ENCODE measurements at places on chromosomes 1 and 21. TPM values are rescaled to one million over a fixed set of nuclear protein-coding genes. Genes with fewer than 3 reads are reported as not detected.

UMODL1 gene
- not detected for total RNA-seq

ZNF670 gene
- 5.1 TPM for total RNA-seq

SWT1 gene
- total RNA-seq = 11.2 TPM

KCNK1 gene
- total RNA-seq = 7.9 TPM

KCND3 gene
- 1.3 TPM for total RNA-seq

POU3F1 gene
- 0.88 TPM for total RNA-seq

RGS4 gene
- 4.5 TPM for total RNA-seq

ISG15 gene
- 26.9 TPM for total RNA-seq

FCRL1 gene
- 2.2 TPM for total RNA-seq

ZYG11A gene
- total RNA-seq = 0.12 TPM

CELA2B gene
- total RNA-seq = not detected

KIF21B gene
- 3.2 TPM for total RNA-seq

LCE1B gene
- total RNA-seq = not detected

HDAC1 gene
- 90.4 TPM for total RNA-seq

HENMT1 gene
- 6.2 TPM for total RNA-seq

RBP7 gene
- 27.9 TPM for total RNA-seq

MYOG gene
- total RNA-seq = 32.3 TPM

RAP1GAP gene
- total RNA-seq = 20.5 TPM

PLA2G2C gene
- total RNA-seq = not detected

PROX1 gene
- 8.2 TPM for total RNA-seq

FCRLA gene
- total RNA-seq = 0.99 TPM

S100A7 gene
- not detected for total RNA-seq

NTPCR gene
- 23.1 TPM for total RNA-seq

FMO5 gene
- total RNA-seq = 5.1 TPM

OR2L3 gene
- total RNA-seq = not detected

PTP4A2 gene
- total RNA-seq = 251 TPM

CFAP45 gene
- 0.41 TPM for total RNA-seq

HRNR gene
- not detected for total RNA-seq

RAB3B gene
- 3.7 TPM for total RNA-seq

C1orf21 gene
- total RNA-seq = 13.7 TPM

SPRR2B gene
- not detected for total RNA-seq

KIF14 gene
- 3.6 TPM for total RNA-seq

RAD54L gene
- 6.7 TPM for total RNA-seq

ZNF362 gene
- total RNA-seq = 33.2 TPM

DAB1 gene
- 2.8 TPM for total RNA-seq

GALE gene
- 22.0 TPM for total RNA-seq

HSD3B2 gene
- total RNA-seq = 1.3 TPM

ADCY10 gene
- total RNA-seq = 0.18 TPM

C4BPA gene
- 0.76 TPM for total RNA-seq

S100A13 gene
- 71.6 TPM for total RNA-seq

AK5 gene
- 3.6 TPM for total RNA-seq

MIXL1 gene
- not detected for total RNA-seq

AMPD1 gene
- 22.7 TPM for total RNA-seq

KCNE1 gene
- total RNA-seq = 0.82 TPM

S100A12 gene
- 32.5 TPM for total RNA-seq

CNIH3 gene
- total RNA-seq = 11.0 TPM

CFAP74 gene
- total RNA-seq = 0.23 TPM

STIL gene
- total RNA-seq = 6.6 TPM

PPFIA4 gene
- total RNA-seq = 14.0 TPM
